Upper lobe of left lung (tissue), 6 donors: ENCODE measurements at places on chromosomes 3 and 15.
A peak's percentile ranks its signal among the peaks of the same experiment; 100 is the strongest.

DNA sequence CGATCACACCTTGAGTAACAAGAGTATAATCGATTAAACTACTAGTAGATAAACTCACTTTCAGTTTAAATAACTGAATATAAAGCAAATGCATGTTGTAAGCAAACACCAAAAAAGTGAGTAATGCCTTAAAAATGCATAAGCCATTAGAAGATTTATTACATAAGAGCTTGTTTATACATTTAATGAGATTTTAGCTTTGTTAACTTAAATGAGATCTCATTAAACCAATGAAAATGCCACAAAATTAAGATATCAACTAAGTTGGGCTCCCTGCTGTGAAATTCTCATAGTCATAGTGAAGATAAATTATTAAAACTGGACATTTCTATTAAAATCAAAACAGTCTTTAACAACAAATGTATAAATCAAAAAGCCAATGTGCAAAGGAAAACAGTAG lies 701.2 kb downstream of the NLGN1 start:
- no peak for DNase-seq
- H3K27ac ChIP-seq = no peak overlapping the region
- no peaks in the 10 kb centered on the region for H3K4me1 ChIP-seq
- no peaks in the 10 kb centered on the region for H3K27me3 ChIP-seq

- no peaks in the 10 kb centered on the region for H3K27me3 ChIP-seq
- DNase-seq = no peak
- H3K4me3 ChIP-seq = no peak overlapping the region
- H3K27ac ChIP-seq = no peak overlapping the region
Measured at GRCh38 chr3:127857333-127857732, 35.0 kb upstream of the MGLL start.

GRCh38 chr3:123609063-123609462 lies 24.2 kb upstream of the HACD2 start:
- no peak for DNase-seq
- no peaks in the 10 kb centered on the region for H3K36me3 ChIP-seq
- no peak overlapping the region for H3K4me3 ChIP-seq
- peaks cover 8% of the 10 kb centered on the region for H3K4me1 ChIP-seq
- no peaks in the 10 kb centered on the region for H3K27me3 ChIP-seq

- H3K4me1 ChIP-seq = no peaks in the 10 kb centered on the region
- H3K36me3 ChIP-seq = no peaks in the 10 kb centered on the region
- no peaks in the 10 kb centered on the region for H3K27me3 ChIP-seq
- no peak overlapping the region for H3K27ac ChIP-seq
- H3K4me3 ChIP-seq = no peak overlapping the region
Measured at GRCh38 chr3:22951910-22952309, 251.2 kb upstream of the UBE2E2 start.

DNA sequence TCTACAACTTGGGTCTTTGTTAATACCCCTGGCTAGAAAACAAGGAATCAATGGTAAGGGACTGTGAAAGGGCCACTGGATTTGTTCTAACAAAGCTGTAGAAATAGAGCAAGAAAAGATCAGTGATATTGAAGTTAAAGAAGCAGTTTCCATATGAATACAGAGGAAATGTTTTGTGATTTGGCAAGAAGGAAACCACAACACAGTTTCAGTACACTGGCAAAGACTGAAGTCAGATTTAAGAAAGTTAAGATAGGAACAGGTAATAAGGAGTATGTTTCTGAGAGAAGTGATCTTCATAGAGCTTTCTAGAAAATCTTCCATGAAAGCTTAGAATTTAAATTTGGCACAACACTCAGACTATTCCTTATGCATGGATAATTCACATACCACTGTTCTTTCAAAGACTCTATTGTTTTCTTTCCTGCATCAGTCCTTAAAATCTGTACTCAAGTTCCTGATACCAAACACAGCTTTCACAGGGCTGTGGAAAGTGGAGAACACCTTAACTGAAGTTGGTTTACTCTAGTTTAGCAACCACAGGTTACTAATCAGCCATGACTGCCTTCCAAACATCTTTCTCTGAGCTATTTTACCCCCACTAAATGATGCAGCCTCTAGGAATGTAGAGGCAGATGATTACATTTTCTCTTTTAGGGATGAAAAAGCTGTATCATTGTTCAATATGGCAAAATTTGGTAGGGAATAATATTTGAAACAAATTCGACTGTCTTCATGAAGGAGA lies 32.4 kb upstream of the ALCAM start:
- H3K27me3 ChIP-seq = no peaks in the 10 kb centered on the region
- no peak overlapping the region for H3K4me3 ChIP-seq
- no peak for DNase-seq
- H3K36me3 ChIP-seq = no peaks in the 10 kb centered on the region

DNA sequence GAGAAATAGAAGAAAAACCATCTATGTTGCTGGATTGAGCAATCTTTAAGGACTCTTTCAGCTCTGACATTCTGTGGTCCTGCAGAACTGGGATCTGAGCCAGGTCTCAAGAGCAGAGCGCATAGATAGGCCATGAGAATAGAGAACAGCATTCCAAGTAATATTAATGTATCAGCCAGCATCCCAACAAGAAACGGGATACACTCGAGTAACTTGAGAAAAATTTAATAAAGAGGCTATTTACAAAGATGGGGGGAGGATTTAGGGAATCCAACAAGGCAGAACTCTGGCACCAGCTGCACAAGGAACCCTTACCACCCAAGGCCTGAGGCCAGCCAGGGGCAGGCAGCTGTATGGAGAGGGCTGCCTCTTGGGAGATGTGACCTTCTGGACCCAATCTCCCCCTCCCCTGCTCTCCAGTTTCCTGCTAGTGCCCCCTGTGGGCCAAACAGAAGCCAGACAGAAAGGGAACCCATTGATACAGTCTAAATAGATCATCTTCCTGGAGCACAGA lies 8.2 kb downstream of the TMOD2 start:
- peak; percentile 88 for DNase-seq
- H3K4me3 ChIP-seq = no peak overlapping the region
- no peak overlapping the region for H3K27ac ChIP-seq
- peaks cover 8% of the 10 kb centered on the region for H3K4me1 ChIP-seq
- no peaks in the 10 kb centered on the region for H3K27me3 ChIP-seq

GRCh38 chr3:155407331-155407730 lies 113.8 kb upstream of the STRIT1 start:
- no peaks in the 10 kb centered on the region for H3K4me1 ChIP-seq
- H3K27ac ChIP-seq = no peak overlapping the region
- H3K36me3 ChIP-seq = no peaks in the 10 kb centered on the region
